ENCODE measurements at places on chromosomes 13 and 19. TPM values are rescaled to one million over a fixed set of nuclear protein-coding genes. Genes with fewer than 3 reads are reported as not detected.

GRCh38 chr13:59086147-59086546 lies 1077.6 kb downstream of the DIAPH3 start:
- DNase-seq: no peak

DNA sequence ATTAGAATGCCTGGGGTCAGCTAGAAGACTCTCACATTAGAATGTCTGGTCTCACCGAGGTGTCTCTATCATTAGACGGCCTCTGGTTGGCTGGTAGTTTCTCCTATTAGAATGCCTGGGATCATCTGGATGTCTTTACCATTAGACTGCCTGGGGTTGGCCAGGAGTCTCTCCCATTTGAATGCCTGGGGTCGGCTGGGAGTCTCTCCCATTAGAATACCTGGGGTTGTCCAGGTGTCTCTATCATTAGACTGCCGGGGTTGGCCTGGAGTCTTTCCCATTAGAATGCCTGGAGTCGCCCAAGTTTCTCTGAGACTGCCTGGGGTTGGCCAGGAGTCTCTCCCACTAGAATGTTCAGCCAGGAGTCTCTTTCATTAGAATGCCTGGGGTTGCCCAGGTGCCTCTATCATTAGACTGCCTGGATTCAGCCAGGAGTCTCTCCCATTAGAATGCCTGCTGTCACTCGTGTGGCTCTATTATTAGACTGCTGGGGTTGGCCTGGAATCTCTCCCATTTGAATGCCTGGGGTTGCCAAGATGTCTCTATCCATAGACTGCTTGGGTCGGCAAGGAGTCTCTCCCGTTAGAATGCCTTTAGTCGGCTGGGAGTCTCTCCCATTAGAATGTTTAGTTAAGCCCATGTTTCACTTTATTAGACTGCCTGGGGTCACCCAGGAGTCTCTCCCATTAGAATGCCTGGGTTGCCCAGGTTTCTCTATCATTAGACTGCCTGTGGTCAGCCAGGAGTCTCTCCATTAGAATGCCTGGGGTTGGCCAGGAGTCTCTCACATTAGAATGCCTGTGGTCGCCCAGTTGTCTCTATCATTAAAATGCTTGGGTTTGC lies 1467.8 kb downstream of the UQCRFS1 start:
- DNase-seq: no peak

- no peak for DNase-seq
Measured at GRCh38 chr19:51450730-51451307, 7.4 kb downstream of the SIGLEC8 start.

- no peak for DNase-seq
Measured at GRCh38 chr13:35216131-35216530, 260.4 kb downstream of the MAB21L1 start.

The SYCN gene
- polyA plus RNA-seq: not detected

Measured in heart left ventricle (tissue), 16 donors.